CD4-positive, alpha-beta T cell treated with Interleukin-15 for 4 hours (primary cell): ENCODE measurements at places on chromosomes 4 and X.

- DNase-seq: no peak
Measured at GRCh38 chr4:56511098-56511497, 5.5 kb downstream of the ARL9 start.

DNA sequence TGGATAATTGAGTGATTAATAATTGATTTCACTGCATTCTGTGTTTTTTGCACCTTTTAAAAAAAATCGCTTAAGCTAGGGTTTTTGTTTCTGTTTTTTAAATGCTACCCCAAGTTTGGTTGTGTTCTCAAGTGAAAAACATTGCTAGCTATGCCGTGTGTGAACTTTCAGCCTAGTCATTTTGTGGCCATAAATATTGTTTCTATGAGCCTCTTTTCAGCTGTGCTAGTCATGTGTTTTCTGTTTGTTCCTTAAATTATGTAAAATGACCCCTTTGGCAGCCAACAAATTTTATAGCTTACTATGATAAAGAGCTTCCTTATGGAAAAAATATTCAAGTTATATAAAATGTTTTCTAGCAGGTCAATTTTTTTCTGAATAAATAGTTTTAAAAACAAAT, 59.1 kb downstream of the GALNT7 start:
- DNase-seq: no peak

- DNase-seq: peak; percentile 86
Measured at GRCh38 chr4:1693131-1693896, 9.2 kb upstream of the FAM53A start.

DNA sequence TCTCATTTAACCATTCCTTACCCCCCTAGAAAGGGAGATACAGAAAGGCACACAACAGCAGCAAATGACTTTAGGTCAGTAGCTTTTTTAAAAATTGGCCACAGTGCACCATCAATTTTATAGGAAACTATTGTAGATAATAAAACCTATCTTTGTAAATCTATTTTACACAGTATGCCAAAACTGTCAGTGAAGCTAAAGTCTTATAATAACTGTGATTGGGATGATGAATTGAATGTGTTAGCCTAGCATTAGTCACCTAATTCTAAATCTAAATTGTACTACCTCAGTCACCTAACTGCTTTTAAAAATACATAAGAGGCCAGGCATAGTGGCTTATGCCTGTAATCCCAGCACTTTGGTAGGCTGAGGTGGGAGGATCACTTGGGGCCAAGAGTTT, 44.2 kb downstream of the SH3RF1 start:
- DNase-seq: no peak

DNA sequence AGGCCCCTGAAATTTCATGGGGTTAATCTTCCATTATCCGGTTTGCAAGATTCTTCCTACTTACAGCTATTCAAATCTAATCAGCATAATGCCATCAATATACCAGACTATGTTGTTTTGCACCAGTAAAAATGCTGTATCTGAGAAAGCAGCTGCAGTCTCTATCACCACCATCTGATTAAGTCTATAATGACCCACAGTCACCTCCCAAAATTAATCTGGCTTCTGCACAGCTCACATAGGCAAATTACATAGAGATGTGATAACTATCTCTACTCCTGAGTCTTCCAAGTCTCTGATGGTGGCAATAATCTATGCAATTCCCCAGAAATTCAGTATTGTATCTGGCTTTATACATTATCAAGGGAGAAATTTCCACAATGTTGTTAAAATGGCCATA, 113.2 kb downstream of the STPG2 start:
- no peak for DNase-seq

DNA sequence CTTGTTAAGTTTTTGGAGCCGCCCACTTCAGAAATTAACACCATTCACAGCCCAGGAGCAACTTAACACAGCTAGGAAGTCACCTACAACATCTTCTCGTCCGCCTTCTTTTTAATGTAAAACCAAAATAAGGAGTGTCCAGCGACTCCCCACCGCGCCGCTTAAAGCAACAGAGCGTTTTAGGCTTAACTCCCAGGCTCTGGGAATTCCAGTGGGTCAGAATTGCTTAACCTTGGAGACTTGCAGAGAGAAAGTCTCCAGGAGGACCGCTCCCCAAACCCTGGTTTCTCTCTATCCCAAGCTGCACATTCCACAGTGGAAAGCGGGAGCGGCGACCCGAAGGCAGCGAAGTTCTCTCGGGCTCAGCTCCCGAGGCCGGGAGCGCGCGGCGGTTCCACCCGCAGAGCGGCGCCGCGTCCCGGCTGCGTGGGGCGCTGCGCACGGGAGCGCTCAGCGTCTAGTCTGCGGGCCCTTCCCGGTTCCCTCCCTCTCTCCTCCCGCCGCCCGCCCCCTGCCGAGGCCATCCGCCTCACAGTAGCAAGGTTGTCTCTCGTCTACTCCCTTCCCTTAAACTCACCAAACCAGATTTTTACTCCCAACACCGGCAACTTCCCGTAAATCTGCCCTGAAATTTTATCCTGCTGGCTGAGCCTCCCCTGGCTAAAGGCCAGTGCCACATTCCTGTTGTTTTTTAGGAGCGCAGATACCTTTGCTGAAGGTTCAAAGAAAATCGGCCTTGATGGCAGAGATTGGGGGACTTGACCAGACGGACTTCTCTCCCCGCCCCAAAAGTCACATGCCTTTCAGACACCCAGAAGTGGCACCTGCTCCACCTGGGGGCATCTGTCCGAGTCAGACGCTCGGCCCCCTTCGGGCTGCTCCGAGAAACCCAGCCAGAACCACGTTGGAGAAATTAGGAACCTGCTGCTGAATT, at the start of gene RBM47:
RBM47 (minus strand) TSS at position 464 of the 934 bp plus-strand sequence. CDS start 190,971 bp downstream, outside the sequence.
- peak; percentile 14 for DNase-seq

DNA sequence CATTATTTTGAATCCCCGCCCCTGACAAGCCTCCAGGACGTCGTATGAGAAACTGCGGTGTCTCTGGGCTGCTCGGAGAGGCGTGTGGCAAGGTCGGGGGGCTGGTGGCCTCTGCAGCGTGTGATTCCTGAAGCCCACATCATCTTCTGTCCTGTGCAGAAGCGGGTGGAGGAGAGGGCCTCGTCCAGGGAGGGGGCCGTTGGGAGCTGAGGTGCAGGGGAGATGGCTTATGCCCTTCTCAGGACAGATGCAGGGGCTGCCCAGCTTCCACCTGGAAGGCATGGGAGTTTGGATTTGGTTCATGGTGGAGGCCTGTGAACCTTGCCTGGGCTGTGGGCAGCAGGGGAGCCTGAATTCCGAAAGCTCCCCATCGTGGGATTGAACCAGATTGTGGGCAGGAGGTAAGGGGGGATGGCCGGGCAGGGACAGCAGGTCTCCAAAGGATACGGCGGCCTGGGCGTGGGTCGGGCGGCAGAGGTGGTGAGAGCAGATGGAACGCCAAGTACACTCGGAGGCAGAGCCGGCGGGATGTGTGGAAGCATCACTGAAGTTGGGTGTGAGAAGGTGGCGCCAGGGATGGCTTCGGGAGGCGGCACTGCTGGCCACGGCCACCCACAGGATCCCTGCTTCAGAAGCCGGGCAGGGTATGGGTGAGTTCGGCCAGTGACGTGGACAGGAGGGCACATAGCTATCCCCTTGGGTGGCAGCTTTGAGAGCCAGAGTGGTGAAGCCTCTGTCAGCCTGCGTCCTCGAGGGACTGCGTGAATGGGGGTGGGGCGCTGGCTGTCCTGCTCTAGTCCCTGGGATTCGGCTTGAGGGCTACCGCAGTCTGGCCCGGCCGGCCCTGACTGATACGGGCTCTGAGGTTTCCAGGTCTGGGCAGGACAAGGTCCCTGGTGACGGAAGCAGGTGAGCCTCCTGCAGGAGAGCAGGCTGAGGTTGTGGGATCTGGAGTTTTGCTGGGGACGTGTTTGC, 76.3 kb upstream of the ADRA2C start:
- no peak for DNase-seq

DNA sequence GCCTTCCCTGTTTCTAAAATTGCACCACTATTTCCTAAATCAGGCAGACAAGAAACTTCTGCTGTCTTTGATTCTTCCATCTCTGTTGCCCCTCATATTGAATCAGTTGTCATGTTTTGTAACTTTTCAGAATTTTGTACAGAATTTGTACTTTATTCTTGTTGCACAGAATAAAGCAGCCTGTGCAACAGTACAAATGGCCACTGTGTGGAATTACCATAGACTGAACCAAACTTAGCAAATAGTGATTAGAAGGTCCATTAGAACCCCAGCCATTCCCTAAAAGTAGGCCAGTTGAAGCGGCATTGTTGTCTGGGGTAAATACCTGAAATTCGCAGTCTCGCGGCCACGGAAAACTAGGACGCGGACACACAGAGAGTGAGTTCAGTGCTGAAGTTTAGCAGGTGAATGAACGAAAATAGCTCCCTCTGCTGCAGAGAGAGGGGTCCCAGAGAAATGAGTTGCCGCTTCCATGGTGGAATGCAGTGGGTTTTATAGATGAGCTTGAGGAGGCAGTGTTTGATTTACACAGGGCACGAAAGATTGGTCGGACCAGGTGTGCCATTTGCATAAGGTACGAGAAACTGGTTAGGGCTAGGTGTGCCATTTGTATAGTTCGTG, 71.8 kb downstream of the C4orf33 start:
- no peak for DNase-seq

- no peak for DNase-seq
Measured at GRCh38 chrX:8010105-8010504, 82.9 kb upstream of the PNPLA4 start.

- DNase-seq: no peak
Measured at GRCh38 chr4:142408003-142408441, 438.1 kb downstream of the INPP4B start.

DNA sequence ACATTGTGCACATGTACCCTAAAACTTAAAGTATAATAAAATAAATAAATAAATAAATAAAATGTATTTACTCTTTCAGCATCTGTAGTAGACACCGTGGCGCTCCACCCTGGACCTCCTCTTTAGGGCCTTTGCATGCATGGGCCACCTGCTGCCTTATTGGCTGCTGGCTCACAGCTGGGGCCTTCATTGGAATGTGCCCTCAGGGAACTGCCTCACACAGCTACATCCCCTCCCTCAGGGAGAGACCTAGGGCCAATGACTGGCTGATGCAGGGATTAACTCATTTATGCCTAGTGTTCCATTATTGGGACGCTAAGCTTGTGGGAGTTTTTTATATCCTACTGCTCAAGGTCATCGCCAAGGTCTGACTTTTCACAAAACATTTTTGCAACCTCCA, 302.9 kb upstream of the FTHL17 start:
- DNase-seq: no peak

GRCh38 chr4:6687947-6688878, 5.5 kb upstream of the S100P start:
- no peak for DNase-seq

DNA sequence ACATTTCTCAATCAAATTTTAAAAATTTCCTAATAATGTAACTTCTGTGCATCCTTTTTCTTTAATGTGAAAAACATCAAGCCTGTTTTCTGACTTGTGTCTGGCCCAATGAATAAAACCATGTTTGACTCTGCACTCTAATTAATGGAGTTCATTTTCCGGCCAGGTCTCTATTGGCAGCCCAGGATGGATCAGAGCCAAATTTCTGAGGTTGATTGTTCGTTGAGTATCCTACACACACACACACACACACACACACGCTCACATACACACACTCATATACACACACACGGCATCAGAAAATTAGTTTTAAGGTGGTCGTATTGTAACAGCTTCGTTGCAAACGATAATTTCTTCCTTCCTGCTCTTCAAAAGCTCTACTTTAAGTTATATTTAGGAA, 28.9 kb upstream of the TLL1 start:
- DNase-seq: no peak

DNA sequence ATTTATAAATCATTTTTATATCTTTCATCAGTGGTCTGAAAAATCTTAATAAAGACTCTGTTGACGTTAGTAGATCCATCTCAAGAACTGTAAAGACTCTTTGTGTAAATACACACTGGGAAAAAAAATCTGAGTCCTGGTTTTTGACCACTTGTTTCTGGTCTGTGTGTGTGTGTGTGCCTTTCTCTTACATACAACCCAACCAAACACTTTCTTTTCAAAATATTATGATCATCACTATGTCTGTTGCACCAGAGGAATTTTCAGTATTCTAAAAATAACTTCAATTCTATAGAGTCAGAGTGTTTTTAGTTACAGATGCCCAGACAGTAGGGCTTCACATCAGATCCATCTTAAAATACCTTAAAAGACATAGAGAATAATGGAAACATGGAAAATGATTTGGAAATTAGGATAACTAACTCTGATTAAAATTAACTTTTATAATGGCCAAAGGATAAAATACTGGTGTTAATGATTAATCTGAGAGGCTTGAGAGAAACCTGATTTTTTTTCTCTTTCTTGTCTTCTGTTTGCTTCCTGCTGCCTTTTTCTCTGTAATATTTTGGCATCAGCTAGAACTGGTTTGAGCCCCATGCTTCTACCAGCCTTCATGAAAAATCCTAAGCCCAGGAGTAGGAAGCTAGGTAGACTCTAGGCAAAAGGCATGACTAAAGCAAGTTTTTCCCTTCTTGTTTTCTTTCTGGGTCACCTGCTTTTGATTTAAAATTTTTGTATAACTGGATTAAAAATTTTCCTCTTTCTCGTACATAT, 99.7 kb downstream of the ATXN3L start:
- no peak for DNase-seq

- DNase-seq: no peak
Measured at GRCh38 chr4:178784491-178784890, 1342.3 kb upstream of the AGA start.

GRCh38 chr4:1530356-1530755, 124.1 kb upstream of the NKX1-1 start:
- DNase-seq: no peak

GRCh38 chrX:18297251-18297650, 57.2 kb downstream of the SCML2 start:
- no peak for DNase-seq

- no peak for DNase-seq
Measured at GRCh38 chrX:17550011-17550410, 175.0 kb downstream of the NHS start.

DNA sequence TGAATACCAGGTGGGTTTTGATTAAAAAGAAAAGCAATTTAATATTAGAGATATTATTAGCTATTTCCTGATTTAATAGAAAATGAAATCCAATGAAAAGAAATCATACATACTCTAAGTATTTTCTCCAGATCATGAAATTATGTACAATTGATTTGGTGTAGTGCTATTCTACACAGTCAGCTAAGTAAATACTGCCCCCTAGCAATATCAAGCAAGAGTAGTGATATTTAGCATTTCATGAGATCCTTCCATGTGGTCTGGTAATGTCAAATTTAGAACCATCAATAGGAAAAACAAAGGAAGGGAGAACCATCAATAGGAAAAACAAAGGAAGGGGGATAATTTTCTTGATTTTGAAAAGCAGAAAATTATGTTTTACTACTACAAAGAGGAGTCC, 114.6 kb downstream of the TBCK start:
- DNase-seq: no peak

- no peak for DNase-seq
Measured at GRCh38 chr4:54585321-54586000, 72.3 kb upstream of the KIT start.
